Mesothelial cell of epicardium (in vitro differentiated cells): ENCODE measurements at places on chromosomes 4 and X. TPM values are rescaled to one million over a fixed set of nuclear protein-coding genes. Genes with fewer than 3 reads are reported as not detected.

HDX gene
- 12.6 to 13.1 TPM (median 12.9 TPM) in 3 replicates for total RNA-seq

MAGEH1 gene
- 35.9 to 40.2 TPM (median 40.1 TPM) in 3 replicates for total RNA-seq

TEX11 gene
- total RNA-seq = not detected in 3 replicates

FGF16 gene
- not detected in 3 replicates for total RNA-seq

SH3D19 gene
- total RNA-seq = 34.7 to 41.2 TPM (median 39.3 TPM) in 3 replicates

TBX22 gene
- total RNA-seq = 0.09 TPM in 1 of 3 replicates, not detected in the others

SPANXA1 gene
- not detected in 3 replicates for total RNA-seq

VGLL1 gene
- 13.1 to 16.7 TPM (median 14.6 TPM) in 3 replicates for total RNA-seq

TRPC5OS gene
- total RNA-seq = 0.09 TPM in 1 of 3 replicates, not detected in the others

TREX2 gene
- total RNA-seq = 0.72 to 0.97 TPM (median 0.83 TPM) in 3 replicates

CCKAR gene
- total RNA-seq = not detected in 3 replicates

GPR50 gene
- 0.25 to 0.65 TPM (median 0.64 TPM) in 3 replicates for total RNA-seq

NLRP2B gene
- not detected in 3 replicates for total RNA-seq

PDCL2 gene
- total RNA-seq = not detected in 3 replicates
